ENCODE measurements at places on chromosomes 11 and 22.

- DNase-seq: no peak
Observed at GRCh38 chr11:44608991-44609782, 43.7 kb downstream of the CD82 start.

DNA sequence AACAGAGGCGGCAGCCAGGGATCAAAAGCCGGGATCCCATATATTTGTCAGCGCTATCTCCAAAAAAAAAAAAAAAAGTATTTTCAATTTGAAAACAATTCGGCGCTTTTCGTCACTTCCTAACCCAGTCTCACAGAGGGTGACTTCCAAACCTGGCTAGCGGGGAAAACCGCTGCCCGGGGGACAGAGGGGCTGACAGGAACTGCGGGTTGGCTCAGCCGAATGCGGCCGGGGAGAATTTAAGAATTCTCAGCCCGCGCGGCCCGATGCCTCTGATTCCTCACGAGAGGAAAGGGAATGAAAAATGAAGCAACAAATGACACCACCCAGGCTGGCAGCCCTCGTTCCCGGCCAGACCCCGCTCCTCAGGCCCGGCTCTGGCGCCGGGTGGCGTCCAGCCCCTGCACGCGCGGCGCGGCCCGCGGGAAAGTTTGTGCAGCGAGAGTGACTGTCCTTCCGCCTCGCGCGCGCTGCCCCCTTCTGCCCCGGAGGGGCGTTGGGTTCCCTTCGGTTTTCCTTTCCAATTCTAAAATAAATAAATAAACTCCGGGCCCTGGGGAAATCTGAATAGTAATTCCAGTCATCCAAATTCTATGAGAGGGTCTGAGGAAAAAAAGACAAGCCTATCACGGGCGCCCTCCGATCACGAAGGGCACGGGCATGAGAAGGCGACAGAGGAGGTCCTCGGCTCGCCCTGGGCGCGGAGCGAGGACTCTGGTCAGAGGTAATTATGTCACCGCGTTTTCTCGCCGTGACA is 4.8 kb upstream of the PAX6 start:
- no peak for DNase-seq

GRCh38 chr11:35852056-35852455 is 91.8 kb upstream of the LDLRAD3 start:
- DNase-seq: no peak

DNA sequence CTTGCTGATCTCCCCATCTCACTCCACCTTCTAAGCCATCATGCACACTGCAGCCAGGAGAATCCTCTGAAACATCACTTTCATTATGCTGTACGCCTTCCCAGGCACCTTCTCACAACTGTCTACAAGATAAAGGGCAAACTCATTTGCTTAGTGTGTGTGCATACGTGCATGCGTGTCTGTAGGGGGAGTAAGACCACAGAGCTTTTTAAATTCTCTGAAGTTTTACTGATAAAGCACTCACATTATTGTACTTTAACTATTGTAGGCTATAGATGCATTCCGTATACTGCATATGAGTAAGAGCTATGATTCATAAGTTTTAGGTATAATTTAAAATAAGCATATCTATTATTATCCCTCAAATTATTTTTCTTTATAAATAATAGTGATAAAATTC is 15.3 kb upstream of the ANKK1 start:
- DNase-seq: no peak

DNA sequence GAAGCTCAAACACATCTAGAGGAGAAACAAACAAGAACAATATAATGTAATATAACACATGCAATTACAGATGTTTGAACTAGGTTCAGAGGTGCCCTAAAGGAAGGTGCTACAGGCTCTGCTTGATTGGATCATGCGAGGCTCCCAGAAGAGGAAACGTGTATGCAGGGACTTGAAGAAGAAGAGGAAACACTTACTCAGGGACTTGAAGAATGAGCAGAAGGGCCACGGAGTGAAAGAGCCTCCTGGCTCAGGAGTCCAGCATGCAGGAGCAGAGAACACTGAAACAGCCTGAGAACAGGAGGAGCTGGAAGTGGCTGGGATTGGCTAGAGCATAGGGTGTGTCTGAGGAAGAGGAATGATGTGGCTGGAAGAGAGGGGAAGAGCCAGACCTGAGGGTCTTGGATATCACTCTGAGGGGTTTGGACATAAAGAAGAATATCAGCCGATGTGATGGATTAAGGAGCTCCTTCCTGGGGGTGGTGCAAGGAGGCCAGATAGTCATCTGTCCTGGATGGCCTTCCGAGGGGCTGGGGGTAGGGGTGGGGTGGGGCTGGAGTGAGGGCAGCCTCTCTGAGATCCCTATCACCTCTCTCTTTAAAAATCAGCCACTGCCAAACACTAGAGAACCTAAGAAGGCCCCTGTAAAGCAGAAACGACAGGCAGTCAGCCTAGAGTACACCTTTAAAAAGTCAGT is 16.8 kb downstream of the FZD4 start:
- no peak for DNase-seq

GRCh38 chr22:43428521-43428920 is 16.7 kb downstream of the MPPED1 start:
- DNase-seq: no peak

DNA sequence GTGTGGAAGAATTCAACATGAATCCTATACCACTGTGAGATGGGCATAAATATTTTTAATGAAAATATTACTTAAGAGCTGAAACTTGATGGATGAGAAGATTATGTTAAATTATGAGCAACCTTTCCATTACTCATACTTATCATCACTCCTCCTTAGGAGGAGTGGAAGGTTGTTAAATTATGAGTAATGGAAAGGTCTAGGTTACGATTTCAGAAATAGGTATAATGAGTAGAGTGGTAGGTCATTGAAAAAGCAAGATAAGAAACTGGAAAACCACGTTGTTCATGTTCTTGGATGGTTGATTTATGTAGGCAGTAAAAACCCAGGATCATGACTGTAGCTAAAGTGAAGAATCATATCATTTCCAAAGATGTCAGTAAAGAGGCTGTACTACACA is 973.2 kb upstream of the RAG2 start:
- DNase-seq: no peak

GRCh38 chr22:39379756-39380730 is 19.5 kb upstream of the TAB1 start:
- DNase-seq: no peak

- no peak for DNase-seq
Observed at GRCh38 chr11:117019871-117020270, 78.4 kb downstream of the SIK3 start.

GRCh38 chr11:44570411-44571155 is 5.1 kb downstream of the CD82 start:
- DNase-seq: no peak

DNA sequence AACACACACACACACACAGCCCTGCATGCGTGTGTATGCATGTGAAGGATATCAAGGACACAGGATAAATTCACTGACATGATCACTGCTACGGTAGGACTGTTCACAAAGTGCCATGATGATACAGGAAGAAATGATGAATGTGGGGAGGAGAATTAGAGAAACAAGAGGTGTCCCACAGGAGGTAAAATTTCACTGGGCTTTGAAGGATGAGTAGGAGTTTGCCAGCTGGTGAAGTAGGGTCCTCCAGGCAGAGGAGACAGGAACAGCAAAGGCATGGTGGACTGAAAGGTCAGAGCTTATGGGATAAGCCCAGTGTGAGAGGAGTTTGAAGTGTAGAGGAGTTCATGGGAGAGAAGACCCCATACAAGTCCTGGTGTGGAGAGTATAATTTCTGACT is 18.6 kb downstream of the NECTIN1 start:
- no peak for DNase-seq

GRCh38 chr11:111370902-111371578 is 8.0 kb downstream of the POU2AF1 start:
- no peak for DNase-seq

GRCh38 chr11:91263496-91264365 is 960.9 kb upstream of the FAT3 start:
- no peak for DNase-seq

- DNase-seq: no peak
Observed at GRCh38 chr11:47325271-47326041, 27.0 kb downstream of the MYBPC3 start.

Measured in caudate nucleus (tissue), 63 donors.